ENCODE measurements at places on chromosomes 12 and 14. TPM values are rescaled to one million over a fixed set of nuclear protein-coding genes. Genes with fewer than 3 reads are reported as not detected.

The PTHLH gene
- 2.0 TPM for total RNA-seq

The CIDEB gene
- 1.8 TPM for total RNA-seq

The AKAP6 gene
- 2.7 TPM for total RNA-seq

The LYZ gene
- 0.09 TPM for total RNA-seq

The SLC2A14 gene
- not detected for total RNA-seq

The SLC7A8 gene
- 2.3 TPM for total RNA-seq

The FOXM1 gene
- total RNA-seq = 1.8 TPM

The RND1 gene
- 0.55 TPM for total RNA-seq

The SLC6A13 gene
- total RNA-seq = 0.14 TPM
